IPS-NIHi11 (cell line): ENCODE measurements at places on chromosomes 16 and 17.

- DNase-seq: no peak
Observed at GRCh38 chr17:14545156-14545906, 244.4 kb downstream of the HS3ST3B1 start.

- DNase-seq: no peak
Observed at GRCh38 chr17:57916925-57917858, 38.0 kb downstream of the CUEDC1 start.

GRCh38 chr17:33892717-33893591 is 362.1 kb upstream of the CCL2 start:
- no peak for DNase-seq

GRCh38 chr16:12341966-12342365 is 365.4 kb downstream of the SNX29 start:
- no peak for DNase-seq

GRCh38 chr17:27860971-27861664 is 32.0 kb downstream of the LYRM9 start:
- no peak for DNase-seq

DNA sequence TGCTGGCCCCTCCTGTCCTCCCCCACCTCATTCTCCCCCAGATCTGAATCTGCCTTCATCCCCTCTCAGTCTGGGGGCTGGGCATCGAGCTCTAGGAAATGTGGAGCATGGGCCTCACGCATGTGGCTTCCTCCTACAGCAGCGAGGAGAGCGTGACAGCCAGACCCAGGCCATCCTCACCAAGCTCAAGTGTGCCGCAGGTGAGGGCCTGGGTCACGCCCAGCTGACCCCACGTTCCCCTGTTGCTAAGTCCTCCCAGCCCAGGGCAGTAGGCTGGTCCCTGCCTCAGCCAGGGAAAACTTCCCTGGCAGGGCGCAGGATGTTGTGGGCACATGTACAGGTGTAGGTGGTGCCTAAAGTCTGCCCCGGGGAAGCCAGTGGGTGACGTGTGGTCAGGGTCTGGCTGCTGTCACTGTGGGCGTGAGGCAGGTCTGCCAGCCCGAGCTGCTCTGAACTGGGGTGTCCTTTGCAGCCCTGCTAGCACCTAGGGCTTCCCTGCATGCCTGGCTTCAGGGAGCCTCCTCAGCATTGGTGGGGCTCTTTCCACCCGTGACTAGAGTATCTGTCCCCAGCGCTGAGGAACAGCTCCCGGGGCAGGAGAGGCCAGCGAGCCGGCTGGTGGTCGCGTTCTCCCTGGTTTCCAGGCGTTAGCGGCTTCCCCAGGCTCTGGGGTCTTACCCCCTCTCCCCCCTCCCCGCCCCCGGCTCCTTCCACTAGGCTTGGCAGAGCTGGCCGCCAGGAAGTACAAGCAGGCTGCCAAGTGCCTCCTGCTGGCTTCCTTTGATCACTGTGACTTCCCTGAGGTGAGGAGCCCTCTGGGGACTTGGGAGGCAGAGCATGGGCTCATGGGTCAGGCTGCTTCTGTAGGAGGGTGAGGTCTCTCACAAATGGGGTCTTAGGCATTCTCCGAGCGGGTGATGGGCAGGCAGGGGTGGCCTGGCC is 3.6 kb downstream of the GPS1 start:
- peak; percentile 5 for DNase-seq

DNA sequence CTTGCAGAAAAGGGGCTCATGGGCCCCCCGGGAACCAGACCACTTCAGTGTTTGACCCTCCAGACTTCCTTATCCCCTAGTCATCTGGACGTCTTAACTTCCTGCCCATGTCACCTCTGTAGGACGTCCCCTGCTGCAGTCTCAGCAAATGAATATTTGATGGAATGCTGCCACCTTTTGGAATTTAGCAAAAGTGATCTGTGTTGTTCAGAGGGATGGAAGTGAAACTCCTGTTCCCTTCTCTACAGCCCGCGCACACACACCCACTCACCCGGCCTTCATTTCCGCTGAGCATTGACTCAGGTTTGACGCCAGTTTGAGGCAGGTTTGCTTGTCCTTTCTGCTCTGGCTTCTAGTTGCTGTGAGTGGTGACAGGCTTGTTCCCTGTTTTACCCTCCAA is 507.2 kb upstream of the EEF2KMT start:
- DNase-seq: peak; percentile 44

DNA sequence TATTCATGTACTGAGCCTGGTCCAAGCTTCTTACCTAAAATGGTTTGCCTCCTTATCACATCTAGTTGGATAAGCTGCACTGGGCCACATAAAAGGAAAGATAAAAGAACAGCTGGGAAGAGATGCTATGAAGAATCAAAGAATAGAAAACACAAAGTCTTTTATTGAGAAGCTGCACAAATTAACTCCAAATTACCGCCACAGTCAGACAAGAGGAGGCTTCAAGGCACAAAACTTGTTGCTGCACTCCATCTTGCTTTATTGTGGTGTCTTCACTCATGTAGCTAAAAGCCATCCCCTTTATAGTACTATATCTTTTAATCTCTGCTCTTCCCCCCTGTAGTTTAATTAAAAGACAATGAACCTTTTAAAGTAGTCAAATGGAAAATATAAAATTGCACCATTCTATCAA is 330.6 kb upstream of the PMFBP1 start:
- no peak for DNase-seq
